Activated gamma-delta T cell treated with Interleukin-2 at 50 U/mL for 16 hours (primary cell): ENCODE measurements at places on chromosomes 13 and 19.

GRCh38 chr19:14156971-14157717 is 20.8 kb upstream of the ASF1B start:
- no peak for DNase-seq

DNA sequence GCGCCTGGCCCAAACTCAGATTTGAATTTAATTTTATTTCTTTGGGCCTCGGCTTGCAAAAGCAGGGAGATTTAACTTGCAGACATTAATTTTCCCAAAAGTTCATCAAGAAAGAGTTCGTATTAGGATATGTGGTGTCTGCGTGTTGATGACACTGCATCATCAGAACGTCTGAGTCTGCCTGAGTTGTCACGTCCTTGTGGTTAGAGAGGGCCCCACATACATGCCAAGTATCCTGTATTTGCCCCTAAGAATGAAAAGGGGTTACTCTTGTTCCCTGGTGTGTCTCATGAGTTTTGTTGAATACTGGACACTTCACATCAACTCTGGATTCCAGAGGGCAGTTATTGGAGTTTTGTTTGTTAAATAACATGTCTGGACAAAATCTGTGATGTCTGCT is 5.6 kb upstream of the TEX29 start:
- no peak for DNase-seq

DNA sequence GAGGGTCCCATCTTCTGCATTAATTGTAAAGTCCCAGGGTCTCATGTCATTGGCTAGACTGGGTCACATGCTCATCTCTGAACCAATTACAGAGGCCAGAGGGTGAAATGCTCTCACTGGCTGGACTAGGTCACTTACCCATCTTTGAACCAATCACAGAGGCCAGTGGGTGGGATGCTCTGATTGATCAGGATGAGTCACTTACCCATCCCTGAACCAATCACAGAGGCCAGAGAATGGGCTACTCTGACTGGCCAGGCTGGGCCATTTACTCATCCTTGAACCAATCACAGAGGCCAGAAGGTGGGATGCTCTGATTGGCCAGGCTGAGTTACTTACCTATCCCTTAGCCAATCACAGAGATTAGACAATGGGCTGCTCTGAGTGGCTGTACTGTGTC is 5.3 kb downstream of the MISP start:
- no peak for DNase-seq

- DNase-seq = no peak
Measured at GRCh38 chr19:44905437-44906160, at the start of gene APOE. TSS of gene APOE (plus strand) at chr19:44905796. CDS start at chr19:44906625, 829 bp downstream.

- no peak for DNase-seq
Measured at GRCh38 chr13:79227418-79227817, 178.6 kb downstream of the RBM26 start.

DNA sequence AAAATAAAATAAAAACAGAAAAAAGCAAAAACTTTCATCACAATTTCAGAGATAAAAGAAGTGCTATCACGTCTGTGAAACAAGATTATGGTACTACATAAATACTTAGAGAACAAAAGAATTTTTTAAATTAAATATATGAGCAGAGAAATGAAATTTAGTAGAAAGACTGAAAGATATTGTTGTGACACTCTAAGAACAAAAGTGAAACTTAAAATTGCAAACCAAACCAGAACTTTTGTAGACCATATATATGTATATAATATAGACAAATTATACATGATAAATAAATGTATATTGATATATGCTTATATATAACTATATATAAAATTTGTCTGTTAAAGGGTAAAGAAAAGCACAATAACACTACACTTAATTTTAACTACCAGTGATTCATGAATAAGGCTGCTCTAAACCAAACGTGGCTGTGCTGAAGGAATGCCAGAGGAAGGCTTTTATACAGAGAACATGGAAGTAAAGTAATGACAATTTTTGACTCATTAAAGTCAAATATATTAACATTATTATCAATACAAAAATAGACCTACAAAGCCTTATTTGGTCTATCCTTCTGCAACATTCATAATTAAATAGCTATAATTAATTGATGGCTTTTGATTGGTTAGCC is 1516.7 kb upstream of the PCDH20 start:
- DNase-seq = no peak

DNA sequence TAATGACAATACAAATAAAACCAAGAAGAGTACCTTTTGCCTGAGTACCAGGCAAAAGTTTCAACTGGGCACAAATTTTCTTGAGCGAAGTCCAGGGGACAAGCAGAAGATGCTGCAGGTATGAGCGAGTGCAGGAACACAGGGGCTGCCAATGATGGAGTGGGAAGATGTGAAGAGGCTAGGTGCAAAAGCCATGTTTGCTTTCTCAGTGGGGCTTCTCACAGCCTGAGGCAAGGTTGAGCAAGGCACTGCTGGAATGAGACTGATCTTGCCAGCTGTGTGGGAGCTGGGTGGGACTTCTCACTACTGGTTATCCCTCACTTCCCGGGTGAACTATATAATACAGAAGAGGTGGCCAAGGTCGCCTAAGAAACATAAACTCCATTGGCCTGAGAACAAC is 1200.7 kb downstream of the SLITRK1 start:
- no peak for DNase-seq

GRCh38 chr19:45763691-45764294 is 5.3 kb downstream of the SIX5 start:
- DNase-seq = no peak

- DNase-seq = no peak
Measured at GRCh38 chr19:30648866-30649862, 277.0 kb downstream of the ZNF536 start.

DNA sequence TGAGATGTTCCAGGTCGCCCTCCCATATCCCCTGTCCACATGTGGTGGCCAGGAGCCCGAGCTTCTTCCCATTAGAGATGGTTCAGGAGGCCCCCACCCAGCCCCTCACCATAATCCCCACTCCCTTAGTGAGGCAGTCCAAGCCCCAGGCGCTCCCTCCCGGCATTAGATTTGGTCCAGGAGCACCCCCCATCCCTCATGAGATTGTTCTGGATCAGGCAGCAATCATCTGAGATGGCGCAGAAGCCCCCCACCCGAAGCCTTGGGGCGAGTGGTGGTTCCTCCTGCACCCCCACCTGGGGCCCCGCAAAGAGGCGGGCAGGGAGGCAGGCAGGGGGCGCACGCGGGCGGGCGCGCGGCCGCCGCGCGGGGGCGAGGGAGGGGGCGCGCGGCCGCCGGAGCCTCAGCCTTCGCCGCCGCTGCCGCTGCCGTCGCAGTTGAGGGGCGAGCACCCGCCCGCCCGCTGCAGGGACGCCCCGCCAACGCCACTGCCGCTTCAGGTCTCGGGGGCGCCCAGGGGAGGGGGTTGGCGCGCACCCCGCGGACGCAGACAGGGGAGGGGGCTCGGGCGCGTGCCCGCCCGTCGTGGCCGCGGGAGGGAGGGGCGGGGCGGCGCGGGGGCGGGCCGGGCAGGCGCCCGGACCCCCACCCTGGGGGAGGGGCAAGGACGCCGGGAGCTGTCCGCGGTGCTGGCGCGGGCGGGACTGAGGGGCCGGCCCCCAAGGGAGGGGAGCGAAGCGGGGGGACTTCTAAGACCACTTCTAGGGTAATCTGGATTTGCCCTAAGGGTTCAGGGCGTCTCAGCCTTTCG is 46.4 kb upstream of the SHKBP1 start:
- DNase-seq = no peak

DNA sequence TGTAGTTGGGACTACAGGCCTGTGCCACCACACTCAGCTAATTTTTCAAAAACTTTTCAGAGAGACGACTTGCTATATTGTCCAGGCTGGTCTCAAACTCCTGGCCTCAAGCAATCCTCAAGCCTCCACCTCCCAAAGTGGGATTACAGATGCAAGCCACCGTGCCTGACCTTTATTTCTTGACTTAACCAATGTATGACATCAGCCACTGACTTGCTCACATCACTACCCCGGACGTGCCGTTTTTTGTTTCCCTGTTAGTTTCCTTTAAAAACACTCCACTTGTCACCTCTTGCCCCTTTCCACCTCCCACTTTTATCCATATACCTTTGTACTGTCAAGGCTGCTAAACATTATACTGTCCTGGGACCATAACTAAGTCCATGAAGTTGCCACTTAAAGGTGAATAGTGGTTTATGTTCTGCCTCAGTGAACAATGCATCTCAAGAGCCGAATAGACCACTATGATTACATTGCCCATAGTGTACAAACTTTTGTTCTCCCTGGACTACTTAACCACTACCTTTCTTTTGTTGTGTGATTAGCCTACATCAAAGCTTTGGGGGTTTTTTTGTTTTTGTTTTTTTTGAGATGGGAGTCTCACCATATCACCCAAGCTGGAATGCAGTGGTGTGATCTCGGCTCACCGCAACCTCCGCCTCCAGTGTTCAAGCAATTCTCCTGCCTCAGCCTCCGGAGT is 2.3 kb upstream of the EPHX3 start:
- no peak for DNase-seq

- DNase-seq = no peak
Measured at GRCh38 chr19:49926515-49926914, 2.5 kb upstream of the ATF5 start.

GRCh38 chr19:35732540-35733179 is 9.6 kb downstream of the IGFLR1 start:
- no peak for DNase-seq

DNA sequence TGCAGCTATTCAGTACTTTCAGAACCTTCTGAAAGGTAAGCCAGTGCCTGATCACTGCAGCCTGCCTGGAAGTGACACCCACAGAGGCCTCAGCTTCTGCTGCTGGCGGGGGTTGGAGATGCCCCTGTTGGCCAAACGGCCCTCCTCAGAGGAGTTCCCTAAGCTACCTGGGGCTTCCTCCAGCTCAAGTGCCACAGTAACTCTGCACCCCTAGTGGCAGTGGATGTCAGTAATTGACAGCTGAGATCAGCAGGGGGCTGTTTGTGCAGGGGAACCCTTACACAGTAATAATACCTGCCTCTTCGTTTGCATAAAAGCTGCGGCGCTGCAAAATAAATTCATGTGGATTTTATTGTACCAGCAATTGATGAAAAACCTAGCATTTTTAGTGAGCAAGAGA is 28.9 kb downstream of the TDRD12 start:
- DNase-seq = peak; percentile 11

GRCh38 chr13:43113603-43114002 is 90.2 kb downstream of the DNAJC15 start:
- DNase-seq = no peak

DNA sequence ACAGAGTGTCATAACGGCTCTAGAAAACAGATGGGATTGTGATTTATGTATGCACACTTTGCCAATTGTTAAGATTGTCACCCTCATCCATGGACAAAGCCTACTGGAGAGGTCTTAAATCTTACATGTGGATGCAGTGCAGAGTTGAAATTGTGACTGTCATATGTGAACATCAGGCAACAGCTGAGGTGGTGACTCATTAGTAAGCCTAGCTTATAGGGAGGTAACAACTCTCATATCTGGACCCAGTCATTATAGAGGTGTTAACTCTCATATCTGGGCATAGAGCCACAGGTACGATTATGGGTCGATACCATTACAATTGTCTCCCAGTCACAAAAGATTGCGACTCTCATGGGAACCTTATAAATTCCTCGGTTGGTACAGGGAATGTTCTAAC is 29.8 kb upstream of the ZNF254 start:
- DNase-seq = no peak

DNA sequence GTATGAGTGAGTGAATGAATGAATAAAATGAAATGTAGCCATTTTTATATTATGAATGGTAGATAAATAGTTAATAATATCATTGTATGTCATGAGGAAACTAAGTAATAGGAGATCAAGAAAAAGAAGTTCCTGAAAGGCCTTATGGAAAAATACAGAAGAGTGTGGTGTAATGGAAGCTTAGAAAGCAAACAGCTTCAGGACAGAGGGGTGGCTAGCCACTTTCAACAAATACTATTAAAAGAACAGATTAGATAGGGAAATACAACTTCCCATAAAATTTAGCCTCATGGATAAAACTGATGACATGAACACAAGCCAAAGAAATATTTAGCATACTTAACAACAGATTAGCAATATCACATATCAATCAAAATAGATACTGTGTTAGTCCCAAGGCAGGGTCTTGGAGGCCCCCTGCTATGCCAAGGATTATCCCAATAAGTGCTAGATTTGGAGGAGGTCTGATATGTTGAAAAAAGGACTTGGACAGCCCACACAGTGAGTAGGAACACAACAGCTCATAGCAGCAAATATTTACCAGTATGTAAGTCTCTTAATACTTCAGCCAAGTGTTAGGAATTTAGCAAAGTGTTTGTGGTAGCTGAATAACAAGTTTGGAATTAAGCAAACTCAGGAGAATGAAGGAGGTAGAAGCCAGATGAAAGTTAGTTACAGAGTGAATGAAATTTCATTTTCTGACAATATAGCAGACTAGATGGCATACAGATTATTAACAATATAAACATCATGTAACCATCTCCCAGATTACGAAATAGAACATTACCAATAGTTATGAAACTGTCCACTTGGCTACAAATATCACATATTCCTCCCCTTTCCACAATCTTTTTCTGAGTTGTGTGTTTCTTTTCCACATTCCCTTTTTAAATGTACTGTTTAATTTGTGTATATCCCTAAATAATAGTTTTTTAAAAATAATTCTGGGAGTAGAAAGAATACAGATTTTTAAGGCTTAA is 1632.0 kb downstream of the PCDH9 start:
- no peak for DNase-seq

DNA sequence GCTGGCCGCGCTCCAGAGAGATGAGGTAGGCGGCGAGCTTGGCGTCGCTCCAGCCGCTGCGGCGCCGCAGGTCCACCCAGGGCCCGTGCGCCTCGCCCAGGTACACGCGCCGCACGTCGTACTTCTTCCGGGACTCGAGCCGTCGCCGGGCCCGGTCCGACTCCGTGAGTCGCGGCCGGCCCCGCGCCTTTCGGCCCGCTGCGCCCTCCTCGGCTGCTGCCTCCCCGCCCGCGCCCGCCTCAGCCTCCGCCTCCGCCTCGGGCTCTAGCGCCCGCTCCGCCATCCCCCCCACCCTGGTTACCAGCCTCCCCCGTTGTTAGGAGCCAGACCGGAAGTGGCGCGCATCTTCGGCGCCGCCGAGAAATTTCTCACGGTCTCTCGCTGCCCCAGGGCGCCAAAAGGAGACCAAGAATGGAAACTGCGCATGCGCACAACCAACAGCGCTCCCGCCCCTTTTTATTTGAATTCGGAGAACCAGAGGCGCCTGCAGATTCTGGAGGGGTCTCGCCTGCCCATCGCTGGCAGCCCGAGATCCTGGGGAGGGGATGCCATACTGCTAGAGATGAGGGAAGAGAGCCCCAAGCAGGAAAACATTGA is at the start of gene ZNF653:
Gene ZNF653 (minus strand): TSS at position 336 of the 597 bp plus-strand sequence. CDS start 53 bp downstream, at position 283.
- DNase-seq = peak; percentile 95

DNA sequence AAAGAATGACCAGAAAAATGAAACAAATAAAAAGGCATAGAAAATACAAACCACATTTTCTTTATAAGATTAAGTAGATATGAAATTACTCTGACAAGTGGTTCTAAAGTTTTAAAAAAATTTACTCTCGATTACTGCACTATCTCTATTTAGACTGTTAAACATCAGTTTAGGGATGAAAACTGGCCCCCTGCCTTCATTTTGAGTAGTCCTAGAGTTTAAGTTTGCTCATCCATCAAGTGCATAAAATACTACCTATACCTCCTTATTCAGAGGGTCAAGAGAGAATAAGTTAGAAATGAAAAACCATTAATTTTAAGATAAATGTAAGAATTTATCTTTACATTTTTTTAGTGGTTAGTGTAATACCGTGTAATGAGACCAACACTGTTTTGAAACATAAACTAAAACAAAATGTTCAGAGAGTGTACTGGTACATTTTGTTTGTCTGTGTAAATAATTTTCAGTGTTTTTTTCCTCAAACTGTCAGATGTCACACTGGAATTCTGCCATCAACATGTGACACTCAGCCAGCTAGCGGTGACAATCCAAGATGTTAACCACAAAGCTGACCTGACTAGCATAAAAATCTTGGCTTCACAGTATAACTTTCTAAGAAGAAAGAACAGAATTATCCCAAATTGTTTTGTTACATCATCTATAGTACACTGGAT is 184.8 kb upstream of the PCDH20 start:
- no peak for DNase-seq
